ENCODE measurements at places on chromosomes 5 and 9.

DNA sequence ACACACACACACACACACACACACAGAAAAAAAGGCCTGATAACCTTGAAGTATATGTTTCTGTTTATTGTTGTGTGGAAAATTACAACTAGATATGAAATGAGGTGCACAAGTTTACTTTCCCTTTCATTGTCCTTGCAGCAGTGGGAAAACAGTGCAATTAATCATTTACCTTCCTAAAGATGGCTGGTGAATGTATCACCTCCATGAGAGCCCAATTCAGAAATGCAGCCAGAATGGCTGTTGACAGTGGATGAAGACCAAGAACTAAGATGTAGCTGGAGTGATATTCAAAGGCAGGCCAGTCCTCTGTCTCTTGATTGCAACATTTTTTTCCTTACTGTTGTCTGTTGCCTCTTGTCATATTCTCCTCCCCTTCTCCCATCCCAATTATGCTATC, 49.6 kb upstream of the EIF4EBP3 start:
- no peak for DNase-seq

GRCh38 chr5:102296178-102296817, at the start of gene SLCO4C1:
SLCO4C1 (minus strand) TSS chr5:102296284; CDS start chr5:102296262, 22 bp downstream.
- DNase-seq, result peak; percentile 36

DNA sequence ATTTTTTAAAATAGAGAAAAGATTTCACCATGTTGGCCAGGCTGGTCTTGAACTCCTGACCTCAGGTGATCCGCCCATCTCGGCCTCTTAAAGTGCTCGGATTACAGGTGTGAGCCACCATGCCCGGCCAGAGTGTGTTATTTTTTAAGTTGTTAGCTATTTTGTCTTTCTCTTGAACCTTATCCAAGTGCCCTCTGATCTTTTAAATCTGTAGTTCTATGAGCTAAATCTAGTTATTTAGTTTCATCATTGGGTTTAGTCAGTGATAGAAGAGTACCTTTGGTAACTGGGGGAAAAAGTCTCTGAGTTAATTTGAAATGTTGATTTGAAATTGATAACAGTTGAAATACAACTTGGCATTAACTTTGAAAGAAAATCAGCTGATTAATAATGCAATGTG, 88.3 kb downstream of the NNT start:
- DNase-seq, result no peak

GRCh38 chr5:65695896-65696295, 26.0 kb downstream of the SGTB start:
- DNase-seq, result no peak

DNA sequence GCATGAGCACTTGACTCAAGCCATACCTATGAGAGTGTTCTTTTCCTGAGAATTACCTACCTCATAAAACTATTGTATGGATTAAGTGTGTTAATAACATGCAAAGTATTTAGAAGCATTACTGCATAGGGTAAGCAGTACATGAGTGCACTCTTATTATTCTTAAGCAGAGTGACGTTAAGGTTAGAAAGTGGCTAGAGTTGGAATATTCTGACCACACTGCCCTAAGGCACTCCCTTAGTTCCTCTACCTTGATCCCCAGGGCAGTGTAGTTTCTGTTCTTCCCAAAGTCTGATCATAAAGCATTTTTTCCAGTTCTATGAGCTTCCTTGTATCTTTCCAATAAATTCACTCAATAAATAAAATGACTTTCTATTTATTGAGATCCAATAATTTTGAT, 189.2 kb downstream of the PCSK1 start:
- no peak for DNase-seq

GRCh38 chr5:97118261-97119006, 24.0 kb downstream of the LIX1 start:
- no peak for DNase-seq

GRCh38 chr9:101399643-101399970, 956 bp downstream of the ZNF189 start:
- peak; percentile 12 for DNase-seq

DNA sequence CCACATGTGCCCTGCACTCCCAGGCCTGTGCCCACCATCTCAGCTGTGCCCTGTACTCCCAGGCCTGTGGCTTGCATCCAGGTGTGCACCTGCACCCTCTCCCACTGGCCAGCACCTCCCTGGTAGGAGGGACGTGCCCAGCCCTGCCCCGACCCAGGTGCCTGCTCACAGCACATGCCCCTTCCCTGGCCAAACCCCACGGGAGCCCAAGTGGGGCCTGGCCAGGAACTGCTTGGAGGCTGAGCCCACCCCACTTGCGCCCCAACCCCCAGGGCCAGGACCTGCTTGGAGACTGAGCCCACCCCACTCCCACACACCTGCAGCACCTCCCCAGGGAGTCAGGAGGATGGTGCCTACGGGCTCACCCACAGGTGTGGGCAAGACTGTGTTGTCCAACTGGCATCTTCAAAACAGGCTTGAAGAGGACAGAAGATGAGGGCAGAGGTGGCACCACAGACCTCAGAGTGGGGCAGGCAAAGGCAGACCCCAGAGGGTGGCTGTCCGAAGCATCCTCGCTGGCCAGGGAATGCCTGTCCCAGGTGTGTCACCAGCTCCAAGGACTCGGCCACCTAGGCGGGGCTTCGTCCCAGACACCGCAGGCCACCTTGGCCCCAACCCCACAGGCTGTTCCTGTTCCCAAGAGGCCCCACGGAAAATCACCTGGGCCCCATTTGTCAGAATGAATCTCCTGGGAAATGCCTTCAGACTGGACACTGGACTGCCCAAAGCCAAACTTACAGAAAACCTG, 10.8 kb downstream of the ZDHHC11B start:
- DNase-seq, result no peak

- DNase-seq, result peak; percentile 56
These were observed 36.6 kb downstream of the FAM240B start for GRCh38 chr9:38683336-38683735.

- peak; percentile 69 for DNase-seq
These were observed 21.1 kb upstream of the ISCA1 start for GRCh38 chr9:86303316-86303975.

DNA sequence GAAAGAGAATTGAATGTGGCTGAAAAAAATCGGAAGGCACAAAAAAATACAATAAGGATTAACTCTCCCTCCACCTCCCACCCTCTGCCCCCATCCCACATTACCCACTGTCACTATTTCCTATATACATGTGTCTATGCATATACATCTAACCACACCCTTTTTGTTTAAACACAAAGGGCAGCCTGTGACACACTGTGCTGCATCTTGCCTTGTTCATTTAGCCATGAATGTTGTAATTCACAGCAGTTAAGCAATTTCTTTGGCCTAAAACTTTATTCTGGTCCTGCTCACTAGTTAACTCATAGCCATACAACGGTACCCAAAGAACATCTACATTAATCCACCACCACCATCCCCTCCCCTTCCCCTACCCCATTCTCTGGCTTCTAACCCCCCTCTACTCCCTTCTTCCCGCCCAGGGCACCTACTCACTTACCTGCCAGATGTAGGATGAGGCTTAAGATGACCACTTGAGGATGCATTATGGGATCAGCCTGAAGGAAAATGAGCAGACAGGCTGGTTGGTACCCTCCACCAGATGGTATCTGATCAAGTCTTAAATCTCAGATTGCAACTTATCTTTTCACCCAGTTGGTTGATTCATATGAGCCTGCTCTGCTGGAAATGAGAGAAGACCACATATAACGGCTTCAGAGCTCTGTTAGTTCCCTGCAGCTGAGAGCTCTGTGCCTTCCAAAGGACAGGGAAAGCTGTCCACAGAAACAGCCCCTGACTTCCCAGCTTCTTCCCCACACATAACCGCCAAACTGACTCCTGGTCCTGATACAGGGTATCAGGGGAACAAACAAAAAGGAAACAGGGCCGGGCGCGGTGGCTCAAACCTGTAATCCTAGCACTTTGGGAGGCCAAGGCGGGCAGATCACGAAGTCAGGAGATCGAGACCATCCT, 1.2 kb downstream of the HAVCR1 start:
- DNase-seq, result no peak

DNA sequence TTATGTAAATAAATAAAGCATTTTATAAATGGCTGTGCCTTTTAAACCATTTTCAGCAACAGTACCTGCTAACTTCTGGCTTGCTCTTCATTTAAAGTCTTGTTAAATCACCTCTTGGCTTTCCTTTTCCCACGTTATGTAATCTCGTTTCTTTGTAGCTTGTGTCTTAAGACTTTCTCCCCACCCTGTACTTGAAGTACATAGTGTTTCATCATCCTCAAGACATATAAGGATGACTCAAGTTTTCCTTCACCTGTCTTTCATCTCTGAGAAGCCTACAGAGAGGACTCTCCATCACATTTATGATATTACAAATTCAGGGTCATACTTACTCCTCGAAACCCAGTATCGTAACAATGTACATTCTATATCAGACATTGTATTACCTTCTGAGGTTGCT, 33.9 kb downstream of the PRELID2 start:
- peak; percentile 68 for DNase-seq

- no peak for DNase-seq
These were observed 151.7 kb upstream of the NMUR2 start for GRCh38 chr5:152556784-152557183.

GRCh38 chr5:142845954-142846398, 75.8 kb downstream of the ARHGAP26 start:
- DNase-seq, result no peak

GRCh38 chr9:79089054-79089560, 482.7 kb upstream of the TLE4 start:
- DNase-seq, result no peak

DNA sequence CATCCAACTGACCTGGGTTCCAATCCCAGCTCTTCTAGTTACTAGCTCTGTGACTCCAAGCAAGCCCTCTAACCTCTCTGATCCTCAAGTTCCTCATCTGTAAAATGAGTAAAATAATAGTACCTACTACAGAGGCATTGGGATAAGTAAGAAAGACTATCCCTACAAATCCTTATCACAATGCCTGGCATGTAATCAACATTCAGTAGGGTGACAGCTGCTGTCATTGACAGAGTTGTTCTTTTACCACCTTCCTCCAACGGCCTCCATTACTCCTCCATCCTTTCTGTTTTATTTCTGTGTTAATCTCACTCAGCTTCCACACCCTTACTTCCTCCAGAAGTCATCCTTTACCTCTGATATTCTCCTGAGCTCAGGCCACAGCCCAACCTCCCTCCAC, 40.4 kb downstream of the FGF1 start:
- no peak for DNase-seq

DNA sequence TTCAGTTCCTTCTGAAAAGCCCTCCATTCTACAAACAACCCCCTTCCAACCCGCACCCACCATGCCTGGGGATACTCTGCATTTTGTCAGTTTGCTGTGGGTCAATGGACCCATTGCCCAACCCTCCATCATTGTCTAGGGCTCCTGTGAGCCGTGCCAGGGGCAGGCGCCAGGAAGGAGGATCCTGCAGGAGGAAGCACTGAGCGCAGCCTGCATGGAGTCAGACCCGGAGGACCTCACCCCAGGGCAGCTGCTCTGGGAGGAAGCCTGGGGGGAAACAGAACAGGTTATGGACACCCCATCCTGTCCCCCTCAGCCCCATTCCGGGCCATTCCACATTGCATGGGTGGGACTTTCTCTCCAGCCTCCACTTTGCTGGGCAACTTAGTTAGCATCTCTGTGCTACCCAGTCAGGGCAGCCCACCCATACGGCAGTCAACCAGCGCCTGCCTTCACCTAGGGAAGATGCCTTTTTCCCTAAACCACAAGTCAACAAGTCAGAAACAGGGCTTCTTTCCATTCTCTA, 48.6 kb upstream of the VDAC1 start:
- no peak for DNase-seq

DNA sequence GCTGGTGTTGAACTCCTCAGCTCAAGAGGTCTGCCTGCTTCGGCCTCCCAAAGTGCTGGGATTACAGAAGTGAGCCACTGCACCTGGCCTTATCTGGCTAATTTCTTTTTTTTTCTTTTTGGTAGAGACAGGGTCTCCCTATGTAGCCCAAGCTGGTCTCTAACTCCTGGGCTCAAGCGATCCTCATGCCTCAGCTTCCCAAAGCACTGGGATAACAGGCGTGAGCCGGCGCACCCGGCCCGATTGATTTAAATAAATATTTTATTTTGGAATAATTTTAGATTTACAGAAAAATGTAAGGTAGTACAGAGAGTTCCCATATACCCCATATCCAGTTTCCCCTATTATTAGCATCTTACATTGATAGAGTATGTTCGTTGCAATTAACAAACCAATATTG, 155.0 kb upstream of the MVB12B start:
- no peak for DNase-seq

DNA sequence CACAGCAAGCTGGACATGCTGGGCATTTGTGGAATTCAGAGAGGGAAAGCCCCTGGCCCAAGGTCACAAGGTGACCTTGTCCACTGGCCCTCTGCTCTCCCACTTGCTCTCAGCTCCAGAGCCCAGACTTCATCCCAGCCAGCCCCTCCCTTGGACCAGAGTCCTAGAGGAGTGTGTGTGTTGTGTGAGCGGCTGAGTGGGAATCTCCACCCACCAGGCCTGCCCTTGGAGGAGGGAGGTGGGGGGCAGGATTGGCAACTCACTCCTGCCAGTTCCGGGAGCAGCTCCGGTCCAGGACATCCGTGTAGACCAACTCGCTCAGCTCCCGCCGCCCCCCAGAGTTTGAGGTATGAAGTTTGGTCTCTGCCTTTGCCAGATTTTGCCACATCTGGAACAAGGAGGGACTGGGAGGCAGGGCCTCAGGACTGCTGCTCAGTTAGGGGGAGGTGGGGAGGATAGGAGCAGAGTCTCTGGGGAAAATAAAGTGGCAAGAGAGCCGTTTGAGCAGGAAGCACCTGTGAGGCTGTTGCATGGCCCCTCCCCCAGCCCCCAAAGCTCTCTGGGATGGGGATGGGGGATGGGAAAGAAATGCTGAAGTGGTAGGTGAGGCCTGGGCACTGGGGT, 1.4 kb downstream of the MZB1 start:
- no peak for DNase-seq

GRCh38 chr5:180399401-180400215, 46.5 kb upstream of the GFPT2 start:
- no peak for DNase-seq

GRCh38 chr9:73577848-73578247, 426.2 kb downstream of the ANXA1 start:
- DNase-seq, result peak; percentile 76

DNA sequence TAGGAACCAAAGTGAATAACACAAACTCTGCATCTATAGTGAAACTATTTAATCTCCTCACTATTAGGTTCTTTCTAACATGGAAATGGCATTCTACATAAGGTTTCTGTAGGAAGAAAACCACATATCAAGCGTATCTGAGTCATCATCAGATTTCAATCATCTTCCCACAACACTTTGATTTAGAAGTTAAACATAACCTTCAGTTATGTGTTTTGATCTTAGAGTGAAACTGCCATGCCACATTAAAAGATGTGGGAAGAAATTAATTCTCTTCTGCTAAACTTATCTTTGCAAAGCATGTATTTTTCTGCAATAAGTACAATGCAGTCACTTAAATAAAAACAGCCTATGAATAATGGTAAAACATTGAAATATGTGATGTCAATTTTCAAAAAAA, 55.0 kb downstream of the MEF2C start:
- DNase-seq, result no peak

DNA sequence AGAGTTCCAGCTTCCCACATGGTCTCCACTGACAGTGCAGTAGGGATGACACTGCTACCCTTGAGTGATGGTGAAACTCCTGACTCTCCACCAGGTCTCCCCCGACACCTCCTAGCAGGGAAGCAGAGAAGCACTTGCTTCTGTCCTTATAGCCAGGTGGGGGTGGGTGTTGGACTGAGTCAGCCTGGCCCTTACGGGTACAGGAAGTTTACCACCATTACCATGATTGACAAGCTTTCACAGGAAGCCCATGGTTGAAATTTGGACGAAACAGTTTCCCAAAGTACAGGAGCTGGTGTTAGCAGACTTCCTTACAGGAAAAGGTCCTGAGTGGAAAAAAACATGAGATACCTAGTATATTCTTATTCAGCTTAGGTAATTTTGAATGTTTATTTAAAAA, 3.1 kb upstream of the FBXL7 start:
- no peak for DNase-seq

GRCh38 chr5:163832155-163832554, 326.7 kb downstream of the MAT2B start:
- DNase-seq, result no peak
